ENCODE measurements at places on chromosomes 2 and 18.

GRCh38 chr2:239959059-239959971 is 65.8 kb downstream of the NDUFA10 start:
- no peak for DNase-seq

DNA sequence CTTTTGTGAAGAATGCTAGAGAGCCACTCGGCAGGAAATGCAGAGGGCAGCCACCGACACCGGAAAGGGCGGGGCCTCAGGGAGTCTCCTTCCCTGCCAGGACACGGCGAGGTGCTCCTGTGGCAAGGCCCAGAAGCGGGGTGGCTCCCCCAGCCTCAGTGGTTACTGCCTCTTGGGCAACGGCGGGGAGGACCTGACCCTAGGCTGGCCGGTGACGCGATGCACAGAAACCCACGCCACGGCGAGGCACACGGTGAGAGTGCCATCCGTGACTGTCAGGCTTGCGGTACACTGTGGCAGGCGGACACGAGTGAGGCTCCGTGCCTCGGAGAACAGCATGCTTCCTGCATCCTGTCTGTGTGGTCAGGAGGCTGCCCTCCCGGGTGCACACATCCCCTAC is 47.8 kb downstream of the ZAP70 start:
- no peak for DNase-seq

DNA sequence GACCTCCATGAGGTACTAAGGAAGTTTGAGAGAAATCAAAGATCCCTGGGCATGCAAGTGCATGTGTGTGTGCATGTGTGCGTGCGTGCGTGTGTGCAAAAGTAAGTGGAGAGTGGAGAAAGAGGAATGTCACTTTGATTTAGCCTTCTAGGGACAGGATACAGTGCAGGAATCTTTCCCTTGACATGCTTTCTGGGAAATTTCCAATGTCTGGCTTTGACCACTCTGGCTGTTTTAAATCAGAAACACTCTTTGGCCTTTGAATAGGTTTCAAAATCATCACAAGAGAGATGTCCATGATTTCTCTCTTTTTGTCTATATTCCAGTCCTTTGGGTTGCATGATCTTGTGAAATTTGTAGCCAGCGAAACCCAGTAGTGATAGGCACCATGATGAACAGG is 162.0 kb downstream of the ALK start:
- DNase-seq, result no peak

- DNase-seq, result no peak
Observed at GRCh38 chr2:190088917-190089316, 26.4 kb upstream of the MSTN start.

GRCh38 chr18:51185075-51185474 is 12.4 kb downstream of the MEX3C start:
- DNase-seq, result no peak

DNA sequence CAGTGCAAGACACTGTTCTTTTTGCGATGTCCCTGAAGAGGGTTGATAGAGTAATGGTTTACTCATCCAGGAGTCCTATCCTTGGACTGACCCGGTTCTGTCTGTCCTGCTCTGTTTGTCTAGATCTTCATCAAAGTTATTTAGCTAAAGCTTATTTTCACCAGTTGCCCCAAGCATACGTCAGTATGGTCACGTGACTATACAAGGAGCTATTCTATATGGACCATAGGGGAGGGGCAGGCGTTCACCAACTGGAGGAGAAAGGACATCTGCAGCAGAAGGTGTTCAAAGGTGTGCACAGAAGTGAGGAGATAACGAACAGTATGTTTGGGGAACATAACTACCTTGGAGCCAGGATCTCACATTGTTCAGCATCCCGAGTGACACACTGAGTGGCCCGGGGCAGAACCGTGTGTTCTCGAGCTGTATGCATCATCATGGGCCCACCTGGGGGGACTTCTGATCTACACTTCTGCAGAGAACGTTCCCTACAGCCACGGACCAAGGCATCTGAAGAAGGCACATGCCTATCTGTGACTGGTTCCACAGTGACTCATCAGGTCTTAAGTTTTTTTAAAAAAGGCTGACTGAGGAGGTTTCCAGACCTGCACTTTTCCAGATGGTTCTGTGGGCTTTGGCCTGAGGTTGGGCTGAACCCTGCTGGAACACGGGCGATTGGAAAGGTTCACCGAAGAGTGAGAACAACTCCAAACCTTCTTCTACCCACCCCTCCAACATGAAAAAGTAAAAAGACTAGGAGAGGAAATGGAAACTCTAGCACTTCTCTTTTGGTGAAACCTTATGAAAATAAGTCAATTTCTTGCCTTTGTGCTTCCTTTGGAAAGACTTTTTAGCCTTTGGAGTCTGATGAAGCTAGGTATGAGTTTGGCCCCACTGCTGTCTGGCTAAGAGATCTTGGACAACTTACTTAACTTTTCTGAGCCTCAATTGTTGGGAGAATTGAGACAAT is 68.6 kb upstream of the YWHAQ start:
- no peak for DNase-seq

DNA sequence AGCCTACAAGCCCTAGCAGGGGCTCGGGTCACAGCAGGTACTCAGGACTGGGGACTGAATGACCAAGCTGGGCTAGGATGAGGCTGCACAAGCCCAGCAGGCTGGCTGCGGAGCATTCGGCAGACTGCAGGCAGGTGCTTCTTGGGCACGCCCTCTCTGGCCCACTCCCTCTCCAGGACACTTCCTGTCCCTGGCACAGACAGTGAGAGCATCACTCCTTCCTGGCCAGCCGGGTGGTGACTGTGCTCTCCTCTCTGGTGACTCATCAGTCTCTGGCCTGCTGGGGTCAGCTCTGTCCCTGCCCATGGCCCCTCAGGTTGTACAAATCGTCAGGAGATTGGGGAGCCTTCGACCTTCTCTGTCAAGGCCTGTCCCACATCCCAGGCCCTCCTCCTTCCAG is 22.5 kb downstream of the C1QL2 start:
- DNase-seq, result peak; percentile 14

DNA sequence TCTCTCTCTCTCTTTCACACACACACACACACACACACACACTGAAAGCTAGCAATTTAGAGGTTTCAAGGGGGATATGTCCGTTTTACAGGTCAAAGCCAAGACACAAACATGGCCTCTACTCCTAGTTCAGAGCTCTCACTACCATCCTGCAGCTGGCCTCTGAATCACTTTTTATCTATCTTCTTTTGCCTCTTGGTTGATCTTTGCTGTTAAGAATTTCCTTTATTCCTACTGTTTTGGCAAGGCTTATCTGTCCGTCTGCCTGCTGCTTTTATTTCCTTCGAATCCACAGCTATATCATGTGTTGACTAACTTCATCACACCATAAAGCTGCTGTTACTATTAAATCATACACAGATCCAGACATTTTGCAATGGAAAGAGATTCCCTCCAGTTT is 543.0 kb downstream of the PLCL1 start:
- no peak for DNase-seq

DNA sequence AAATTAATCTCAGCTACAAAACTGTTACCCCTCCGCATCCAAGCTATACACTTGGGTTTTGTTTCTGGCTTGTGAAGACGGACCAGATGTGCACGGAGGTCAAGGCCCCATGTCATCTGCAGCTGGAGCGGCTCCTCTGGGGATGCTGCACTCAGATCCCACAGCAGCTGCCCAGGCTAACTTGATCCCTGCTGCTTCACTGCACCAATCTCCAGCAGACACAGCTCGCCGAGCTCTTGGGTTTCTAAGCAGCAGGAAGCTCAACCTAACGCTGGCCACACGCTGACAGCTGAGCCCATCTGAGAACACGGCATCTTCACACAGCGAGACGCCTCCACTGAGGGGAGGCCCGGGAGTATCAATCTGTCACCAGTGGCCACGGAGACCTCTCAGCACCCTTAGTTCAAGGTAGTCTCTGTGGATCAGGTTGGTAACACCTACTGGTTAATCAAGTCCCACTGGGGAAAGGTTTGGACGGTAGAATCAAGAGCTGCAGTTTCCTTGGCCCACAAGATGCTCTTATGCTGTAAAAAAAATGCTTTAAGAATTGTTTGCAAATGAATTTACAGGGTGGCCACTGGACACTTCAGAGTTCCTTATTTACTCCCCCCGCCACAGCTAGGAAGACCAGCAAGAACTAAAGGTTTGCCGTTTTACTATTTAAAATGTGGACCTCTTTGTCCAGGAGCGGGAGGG is 67.5 kb downstream of the EMILIN2 start:
- no peak for DNase-seq

- DNase-seq, result no peak
Observed at GRCh38 chr18:23504720-23505119, 1.4 kb downstream of the RMC1 start.

DNA sequence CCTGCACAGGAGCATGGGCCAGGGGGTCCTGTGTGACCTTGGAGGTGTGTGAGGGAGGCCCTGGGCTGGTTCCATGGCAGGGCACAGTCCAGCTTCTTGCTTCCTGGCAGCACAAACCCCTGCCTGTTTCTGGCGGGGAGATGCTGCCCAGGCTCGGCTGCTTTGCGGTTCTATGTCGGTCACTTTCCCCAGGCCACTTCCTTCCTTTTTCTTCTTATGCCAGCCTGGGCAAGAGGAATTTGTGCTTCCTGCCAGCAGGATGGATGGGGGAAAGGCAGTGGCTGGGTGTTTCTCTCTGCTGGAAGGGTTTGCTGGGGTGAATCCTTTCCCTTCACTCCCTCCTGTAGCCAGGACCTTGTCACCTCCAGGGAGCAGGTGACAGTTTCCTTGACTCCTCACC is 24.3 kb downstream of the ASAP2 start:
- DNase-seq, result no peak

DNA sequence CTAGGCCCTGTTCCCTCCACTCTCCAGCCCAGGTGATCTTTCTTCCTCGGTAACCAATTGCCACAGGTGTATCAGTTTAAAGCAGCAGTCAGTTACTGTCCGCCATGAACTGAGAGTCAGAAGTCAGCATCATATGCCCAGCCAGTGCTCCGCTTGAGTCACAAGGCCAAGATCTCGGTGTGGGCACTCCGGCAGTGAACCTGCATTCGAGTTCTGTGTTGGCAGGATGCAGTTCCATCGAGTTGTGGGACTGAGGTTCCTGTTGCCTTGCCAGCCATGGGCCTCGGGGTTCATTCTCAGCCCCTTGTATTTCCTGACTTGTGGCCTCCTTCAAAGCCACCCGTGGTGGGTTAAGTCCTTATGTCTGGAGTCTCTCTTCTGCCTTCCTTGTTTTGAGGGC is 3.1 kb upstream of the TMEM185B start:
- DNase-seq, result no peak

DNA sequence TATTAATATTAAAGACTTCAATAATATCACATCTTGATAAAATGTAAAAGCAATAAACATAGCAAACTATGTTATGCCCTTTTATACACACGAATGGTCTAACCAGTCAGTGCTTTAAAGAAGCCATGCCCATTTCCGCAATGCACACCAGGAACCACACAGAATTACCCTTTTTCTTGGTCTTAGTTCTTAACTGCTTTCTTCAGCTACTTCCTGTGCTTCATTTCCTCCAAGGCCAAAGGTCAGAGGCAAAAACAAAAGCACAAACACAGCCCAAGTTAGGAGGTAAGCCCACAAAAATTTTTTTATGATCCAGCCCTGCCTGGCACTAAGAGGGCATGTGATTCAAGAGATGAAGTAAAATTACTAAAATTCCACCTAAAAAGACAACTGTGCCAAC is 267.2 kb downstream of the FBXO15 start:
- no peak for DNase-seq

- no peak for DNase-seq
Observed at GRCh38 chr2:190062601-190063000, at the start of gene MSTN. TSS of gene MSTN (minus strand) at chr2:190062729. CDS start at chr2:190062596, 133 bp downstream.

DNA sequence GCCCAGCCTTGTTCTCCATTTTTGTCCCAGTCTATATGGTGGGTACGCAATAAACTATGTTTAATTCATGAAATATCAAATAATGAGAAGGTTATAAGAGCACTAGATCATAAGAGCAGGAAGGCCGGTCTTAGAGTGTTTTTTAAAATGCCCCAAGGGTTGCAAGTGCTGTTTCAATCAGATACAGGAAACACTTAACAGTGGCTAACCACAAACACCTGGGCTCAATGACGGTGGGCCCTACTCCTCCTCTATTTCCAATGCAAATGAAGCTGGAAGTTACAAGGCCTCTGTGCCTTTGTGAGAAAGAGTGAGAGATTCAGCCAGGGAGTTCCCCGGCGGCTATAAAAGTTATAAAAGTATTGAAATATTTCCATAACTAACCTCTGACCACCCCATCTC is 18.9 kb upstream of the WDR33 start:
- DNase-seq, result no peak

GRCh38 chr18:6294148-6294784 is 120.4 kb downstream of the L3MBTL4 start:
- no peak for DNase-seq

- DNase-seq, result no peak
Observed at GRCh38 chr2:30705711-30706533, 101.3 kb downstream of the CAPN13 start.

DNA sequence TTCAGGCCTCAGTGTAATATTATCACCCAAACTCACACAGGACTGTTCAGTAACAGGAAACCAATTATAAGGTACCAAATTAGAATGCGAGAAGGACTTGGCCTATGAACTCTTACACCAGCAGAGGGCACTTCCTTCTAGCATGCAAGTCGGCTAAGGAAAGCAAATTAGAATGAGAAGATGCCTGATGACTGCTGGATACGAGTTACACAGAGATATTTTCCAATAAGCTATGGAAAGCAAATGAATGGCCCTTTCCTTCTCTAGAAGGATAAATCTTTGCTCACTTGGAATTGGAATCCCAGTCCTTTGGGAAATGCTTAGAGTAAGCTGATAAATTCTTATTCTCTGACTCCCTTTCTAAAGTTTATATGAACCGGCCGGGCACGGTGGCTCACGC is 109.8 kb downstream of the AP1S3 start:
- peak; percentile 67 for DNase-seq

DNA sequence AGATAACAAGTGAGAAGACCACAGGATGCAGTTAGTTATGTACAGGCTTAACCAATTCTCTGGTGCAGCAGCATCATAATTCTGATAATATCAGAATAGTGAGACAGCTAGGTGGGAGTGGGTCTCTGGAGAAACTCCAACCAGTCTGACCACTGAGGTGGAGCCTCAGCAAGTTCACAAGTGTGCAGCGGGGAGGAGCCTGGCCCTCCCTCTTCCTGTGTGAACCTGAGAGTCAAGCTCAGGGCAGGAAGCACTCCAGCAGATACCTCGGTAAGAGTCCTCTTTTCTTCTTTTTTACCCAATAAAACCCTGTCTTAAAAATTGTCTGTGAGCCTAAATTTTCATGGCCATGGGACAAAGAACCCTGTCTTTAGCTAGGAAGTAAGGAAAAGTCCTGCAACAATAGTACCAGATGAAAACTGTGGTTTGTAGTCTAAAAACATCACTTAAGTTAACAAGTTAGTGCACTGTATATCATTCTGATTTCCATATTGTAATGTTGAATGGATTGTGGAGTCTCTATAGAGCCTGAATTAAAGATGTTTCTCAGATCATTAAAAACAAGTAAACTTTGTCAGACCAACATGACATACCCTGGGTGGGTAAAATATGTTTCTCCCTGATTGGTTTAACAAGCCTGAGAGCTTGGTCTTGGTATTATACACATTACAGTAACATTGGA is 370.8 kb downstream of the TMEM182 start:
- no peak for DNase-seq

All from SW 1271 (cell line).